ENCODE measurements at places on chromosomes 13 and 19.

GRCh38 chr19:17303167-17303939 is at the start of gene ABHD8:
ABHD8 (minus strand) TSS chr19:17303425; CDS start chr19:17301616, 1,809 bp downstream.
- peak; percentile 95 for DNase-seq

DNA sequence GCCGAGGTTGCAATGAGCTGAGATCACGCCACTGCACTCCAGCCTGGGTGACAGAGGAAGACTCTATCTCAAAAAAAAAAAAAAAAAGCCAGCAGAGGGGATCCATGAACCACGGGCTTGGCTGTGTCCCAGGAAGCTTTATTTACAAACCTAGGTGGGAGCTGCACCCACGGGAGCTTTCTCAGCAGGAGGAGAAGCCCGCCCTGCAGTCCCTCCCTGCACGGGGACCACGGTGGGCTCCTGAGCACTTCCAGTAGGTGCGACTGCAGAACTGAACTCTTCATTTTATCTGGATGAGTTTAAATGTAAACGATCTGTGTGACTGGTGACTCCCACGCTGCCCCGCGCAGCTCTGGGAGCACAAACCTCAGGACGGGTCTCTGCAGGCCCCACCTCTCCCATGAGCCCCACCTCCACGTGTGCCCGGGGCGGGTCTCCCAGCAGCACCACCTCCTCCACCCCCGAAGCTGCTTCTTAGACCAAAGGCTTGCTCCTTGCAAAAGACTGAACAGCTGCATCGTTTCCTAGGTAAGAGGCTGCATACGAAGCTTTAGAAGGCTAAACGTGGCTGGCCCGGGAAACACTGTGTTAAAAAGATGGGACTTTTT is 66.4 kb downstream of the SPACA7 start:
- no peak for DNase-seq

DNA sequence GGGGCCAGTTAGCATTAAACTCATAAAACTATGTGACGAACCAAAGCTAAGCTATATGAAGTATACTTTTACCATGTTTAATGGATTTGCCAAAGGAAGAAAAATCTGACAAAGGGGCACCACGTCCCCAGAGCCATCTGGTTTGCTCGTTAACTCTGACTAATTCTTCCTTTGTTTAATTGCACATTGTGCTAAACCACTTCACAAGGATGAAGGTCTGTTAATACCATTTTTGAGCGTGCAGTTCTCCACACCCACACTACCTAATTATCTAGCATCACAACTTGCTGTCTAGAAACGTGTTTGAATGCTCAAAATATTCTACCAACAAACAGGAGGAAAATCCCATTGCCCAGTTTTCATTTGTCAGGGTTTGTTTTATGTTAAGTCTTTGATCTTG is 74.8 kb downstream of the COL4A1 start:
- no peak for DNase-seq

DNA sequence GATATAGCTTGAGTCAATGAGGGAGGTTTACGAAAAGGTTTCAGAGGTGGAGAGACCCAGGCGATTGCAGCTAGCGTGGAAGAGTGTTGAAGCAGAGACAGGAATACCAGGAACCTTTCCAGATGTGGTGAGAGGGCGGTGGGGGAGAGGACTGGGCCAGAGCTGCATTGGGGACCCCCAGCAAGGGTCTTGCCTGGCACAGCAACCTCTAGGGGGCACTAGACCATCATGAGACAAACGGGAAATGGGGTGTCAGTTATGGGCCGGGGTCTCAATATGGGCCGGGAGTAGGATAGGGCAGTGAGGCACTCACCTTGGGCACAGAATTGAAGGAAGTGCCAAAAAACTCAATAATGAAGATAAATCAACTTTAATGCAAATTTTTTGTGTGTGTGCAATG is 2.1 kb upstream of the LRP3 start:
- no peak for DNase-seq

- DNase-seq = no peak
These were observed 5.4 kb downstream of the ATP4B start for GRCh38 chr13:113652404-113653263.

GRCh38 chr13:98706446-98707110 is 45.9 kb downstream of the SLC15A1 start:
- DNase-seq = no peak

GRCh38 chr13:33485247-33485646 is 199.7 kb upstream of the STARD13 start:
- DNase-seq = no peak

DNA sequence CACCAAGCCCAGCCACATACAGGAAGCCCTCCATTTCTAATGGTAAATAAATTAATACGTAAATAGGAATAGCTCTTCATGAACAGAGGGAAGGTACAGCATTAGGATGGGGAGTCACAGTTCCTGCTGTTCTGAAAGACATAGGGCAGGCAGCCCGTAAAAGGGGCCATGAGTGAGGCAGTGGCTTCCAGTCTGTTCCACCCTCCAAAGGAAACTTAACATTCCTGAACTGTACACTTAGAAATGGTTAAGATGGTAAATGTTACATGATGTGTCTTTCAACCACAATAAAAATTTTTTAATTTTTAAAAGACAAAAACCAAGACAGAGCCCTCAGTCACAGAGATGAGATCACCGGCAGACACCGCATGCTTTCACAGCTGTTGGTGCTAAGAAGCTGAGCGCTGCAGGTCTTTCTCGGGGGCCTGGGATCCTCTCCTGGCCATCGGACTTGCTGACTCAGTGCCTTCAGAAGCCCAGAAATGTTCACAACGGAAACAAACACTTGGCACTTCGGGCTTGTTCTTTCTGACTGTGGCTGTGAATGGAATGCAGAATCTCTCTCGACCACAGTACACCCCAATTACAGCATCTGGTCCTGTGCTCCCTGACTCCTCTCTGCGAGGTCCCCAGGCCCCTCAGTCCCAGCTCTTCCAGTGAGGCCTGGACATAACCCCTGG is 36.4 kb downstream of the EPS15L1 start:
- no peak for DNase-seq

- DNase-seq = no peak
These were observed 437.9 kb downstream of the KLF5 start for GRCh38 chr13:73496711-73497110.

DNA sequence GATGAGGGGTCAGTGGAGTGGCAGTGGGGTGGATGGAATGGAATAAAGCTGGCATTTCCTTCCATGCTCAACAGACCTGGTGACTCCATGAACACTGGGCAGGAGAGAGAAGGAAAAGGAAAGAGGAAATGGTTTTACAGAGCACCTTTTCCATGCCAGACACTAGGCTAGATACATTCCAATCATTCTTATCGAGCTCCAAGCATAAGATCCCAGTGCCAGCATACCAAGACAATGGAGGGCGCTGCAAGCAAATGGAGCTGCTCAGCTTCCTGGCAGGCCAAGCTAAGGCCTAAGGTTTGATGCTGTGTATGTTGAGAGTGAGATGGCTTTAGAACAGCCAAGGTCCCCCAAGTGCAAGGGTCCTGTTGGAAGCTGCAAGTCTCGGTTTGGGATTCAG is 113.2 kb downstream of the HSPH1 start:
- DNase-seq = no peak

DNA sequence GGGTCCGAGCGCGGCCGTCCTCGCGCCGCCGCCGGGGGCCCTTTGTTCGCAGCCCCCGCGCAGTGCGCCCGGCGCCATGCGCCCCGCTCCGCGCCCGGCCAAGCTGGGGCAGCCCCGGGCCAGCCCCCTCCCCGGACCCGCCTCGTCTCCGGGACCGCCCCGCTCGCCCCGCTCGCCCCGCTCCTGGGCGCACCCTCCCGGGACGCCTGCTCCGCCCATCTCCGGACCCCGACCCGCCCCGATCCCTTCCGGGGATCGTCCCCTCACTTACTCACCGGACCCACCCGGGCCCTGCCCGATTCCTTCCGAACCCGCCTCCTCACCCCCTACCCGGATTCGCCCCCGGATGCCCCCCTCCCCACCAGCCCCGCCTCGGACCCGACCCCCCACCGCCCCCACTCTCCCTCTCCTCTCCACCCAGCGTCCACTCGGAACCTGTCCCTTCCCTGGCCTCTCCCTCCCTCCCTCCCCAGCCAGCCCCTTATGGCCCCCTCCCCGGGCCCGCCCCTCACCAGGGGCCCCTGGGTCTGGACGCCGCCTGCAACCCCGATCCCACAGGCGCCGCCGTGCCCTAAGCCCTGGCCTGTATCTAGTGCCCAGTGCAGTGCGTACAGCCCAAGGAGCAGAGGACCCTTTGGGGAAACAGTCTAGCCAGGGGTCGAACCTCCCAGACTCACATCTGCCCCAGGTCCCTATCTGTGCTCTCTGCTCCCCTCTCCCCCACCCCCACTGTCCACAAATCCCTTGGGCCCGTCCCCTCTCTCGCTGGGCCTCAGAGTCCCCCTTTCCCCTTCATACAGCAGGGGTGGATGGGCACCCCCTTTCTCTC is at the start of gene CPAMD8:
CPAMD8 (minus strand) TSS at position 105 of the 829 bp plus-strand sequence. CDS start 168 bp downstream, outside the sequence.
- DNase-seq = no peak

- DNase-seq = no peak
These were observed 57.1 kb downstream of the TRPM4 start for GRCh38 chr19:49214701-49215100.

DNA sequence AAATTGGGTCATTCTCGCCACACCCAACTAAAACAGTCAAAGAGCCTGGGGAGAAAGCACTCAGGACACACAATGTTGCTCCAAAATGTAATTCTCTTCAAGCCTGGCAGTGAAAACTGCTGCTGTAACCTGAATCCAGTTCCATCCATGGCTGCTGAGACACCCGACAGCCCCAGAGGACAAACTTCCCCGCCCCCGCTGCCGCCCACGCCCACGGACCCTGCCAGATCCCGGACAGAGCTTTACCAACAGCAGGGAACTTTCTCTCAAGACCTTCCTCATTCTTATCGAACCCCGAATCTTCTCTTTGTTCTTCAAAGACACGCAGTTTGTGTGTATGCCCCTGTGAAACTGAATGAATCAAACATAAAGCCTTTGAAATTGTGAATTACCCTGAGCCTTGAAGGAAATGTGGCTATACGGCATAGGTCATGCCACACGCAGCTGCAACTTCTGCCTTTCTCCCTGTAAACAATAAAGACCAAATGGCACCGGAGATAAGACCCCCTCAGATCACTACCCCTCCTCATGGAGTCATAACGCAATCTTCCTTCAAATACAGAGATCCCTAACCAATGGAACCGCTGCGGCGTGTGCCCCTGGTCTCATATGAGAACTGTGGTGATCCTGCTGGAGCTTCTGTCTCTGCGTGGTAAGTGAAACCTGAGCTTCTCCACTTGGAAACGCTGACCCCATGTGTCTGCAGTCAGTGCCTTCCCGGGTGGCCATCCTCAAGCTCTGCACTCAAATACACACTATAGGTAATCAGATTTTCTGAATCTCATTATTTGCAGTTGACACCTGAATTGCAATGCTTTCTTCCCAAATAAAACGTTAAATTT is 4.8 kb upstream of the LAMP1 start:
- no peak for DNase-seq

- no peak for DNase-seq
These were observed 80.0 kb upstream of the PCDH20 start for GRCh38 chr13:61495648-61496047.

GRCh38 chr13:37795326-37795725 is 74.2 kb downstream of the TRPC4 start:
- DNase-seq = no peak

DNA sequence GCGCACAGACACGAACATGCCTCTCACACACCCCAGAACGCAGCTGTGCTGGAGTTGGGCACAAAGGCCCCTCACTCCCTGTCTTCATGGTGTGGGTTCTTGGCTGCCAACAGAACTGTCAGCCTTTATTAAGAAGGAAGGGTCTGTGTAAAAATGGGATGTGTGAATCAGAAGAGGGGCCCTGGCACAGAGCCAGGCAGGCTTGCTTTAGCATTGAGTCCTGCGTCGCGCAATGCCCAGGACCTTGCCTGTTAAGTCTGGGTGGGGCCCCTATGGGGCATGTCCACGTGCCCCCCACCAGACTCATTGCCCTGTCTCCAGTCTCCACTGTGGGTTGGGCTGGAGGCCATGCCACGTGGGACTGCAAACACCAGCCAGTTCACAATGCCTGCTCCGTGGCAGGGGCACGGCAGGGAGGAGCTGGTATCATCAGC is 84.8 kb downstream of the SLC7A1 start:
- DNase-seq = no peak

DNA sequence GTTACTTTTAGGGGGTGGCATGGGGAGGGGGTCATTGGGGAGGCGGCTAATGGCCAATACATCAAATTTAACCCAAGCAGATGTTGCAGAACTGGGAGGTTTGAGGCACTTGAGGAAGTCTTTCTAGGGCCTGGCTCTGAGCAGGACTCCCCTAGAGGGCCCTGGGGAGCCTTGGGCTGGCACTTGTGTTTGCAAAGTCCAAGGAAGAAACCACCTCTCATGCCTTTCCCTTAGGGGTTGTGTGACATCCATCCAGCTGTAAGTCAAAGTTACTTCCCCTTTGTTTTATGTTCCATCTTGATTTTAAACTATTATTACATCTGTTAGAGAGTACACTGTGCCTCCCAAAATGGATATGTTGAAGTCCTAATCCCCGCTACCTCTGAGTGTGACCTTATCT is 159.9 kb downstream of the KATNAL1 start:
- no peak for DNase-seq

- DNase-seq = no peak
These were observed 1935.9 kb upstream of the PCDH20 start for GRCh38 chr13:63351533-63351932.

GRCh38 chr19:29887442-29887855 is 54.6 kb upstream of the URI1 start:
- DNase-seq = no peak

GRCh38 chr13:82947191-82947621 is 935.1 kb downstream of the SLITRK1 start:
- DNase-seq = no peak

- DNase-seq = no peak
These were observed 94.5 kb upstream of the OBI1 start for GRCh38 chr13:78753435-78753834.

DNA sequence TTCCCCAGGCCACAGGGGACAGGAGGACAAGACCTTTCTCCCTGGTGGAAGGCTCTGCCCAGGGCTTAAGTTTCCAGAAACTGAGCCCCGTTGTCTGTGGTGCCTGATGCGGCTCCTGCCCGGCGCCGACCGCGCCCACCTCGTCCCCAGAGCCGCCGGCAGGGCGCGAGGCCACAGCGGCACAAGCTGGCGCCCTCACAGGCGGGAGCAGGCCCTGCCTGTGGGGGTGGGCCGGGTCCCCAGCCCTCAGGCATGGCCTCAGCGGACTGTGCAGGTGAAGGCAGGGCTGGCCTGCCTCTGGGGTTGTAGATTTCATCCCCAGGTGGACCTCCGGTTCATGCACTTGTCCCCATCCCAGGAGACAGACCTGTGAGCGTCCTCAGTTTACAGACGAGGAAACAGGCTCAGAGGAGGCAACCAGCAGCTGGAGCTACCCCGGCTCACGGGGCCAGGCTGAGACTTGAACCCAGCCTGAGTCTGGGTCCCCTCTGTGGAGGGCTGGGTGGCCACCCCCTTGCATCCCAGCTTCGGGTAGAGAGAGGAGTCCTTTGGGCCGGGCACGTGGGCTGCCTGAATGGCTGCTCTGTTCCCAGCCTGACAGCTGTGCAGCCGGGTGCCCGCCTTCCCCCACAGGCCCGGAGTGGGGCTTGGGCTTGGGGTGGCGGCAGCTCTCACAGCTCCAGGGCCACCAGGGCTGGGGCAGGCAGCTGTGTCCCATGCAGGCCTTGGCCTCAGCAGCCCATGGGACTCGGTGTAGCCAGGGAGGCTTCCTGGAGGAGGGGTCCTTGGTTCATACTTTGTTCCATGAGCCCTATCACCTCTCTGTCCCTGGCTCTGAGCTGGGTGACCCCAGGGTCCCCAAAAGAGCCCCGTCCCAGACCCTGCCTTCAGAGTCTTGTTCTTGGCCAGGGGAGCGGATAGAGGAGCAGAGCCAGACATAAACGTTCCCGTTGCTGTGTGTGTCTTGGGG is 26.8 kb downstream of the PIAS4 start:
- DNase-seq = no peak
